ENCODE measurements at places on chromosomes 16 and 17.

DNA sequence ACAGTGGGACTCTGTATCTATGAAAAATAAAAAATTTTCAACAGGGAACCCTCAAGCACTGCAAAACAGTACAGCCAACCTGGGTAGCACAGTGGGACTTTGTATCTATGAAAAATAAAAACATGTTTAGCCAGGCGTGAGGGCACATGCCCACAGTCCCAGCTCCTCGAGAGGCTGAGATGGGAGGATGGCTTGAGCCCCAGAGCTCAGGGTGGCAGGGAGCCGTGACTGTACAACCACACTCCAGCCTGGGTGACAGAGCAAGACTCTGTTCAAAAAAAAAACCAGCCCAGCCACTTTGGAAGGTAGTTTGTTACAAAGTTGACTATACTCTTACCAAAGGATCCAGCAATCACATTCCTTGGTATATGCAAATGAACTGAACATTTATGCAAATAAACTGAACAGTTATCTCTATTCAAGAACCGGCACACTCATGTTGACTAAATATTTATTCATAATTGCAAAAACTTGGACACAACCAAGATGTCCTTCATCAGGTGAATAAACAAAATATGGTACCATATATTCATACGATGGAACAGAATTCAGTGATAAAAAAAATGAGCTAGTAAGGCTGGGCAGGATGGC is 5.2 kb downstream of the RPH3AL start:
- no peak for DNase-seq

DNA sequence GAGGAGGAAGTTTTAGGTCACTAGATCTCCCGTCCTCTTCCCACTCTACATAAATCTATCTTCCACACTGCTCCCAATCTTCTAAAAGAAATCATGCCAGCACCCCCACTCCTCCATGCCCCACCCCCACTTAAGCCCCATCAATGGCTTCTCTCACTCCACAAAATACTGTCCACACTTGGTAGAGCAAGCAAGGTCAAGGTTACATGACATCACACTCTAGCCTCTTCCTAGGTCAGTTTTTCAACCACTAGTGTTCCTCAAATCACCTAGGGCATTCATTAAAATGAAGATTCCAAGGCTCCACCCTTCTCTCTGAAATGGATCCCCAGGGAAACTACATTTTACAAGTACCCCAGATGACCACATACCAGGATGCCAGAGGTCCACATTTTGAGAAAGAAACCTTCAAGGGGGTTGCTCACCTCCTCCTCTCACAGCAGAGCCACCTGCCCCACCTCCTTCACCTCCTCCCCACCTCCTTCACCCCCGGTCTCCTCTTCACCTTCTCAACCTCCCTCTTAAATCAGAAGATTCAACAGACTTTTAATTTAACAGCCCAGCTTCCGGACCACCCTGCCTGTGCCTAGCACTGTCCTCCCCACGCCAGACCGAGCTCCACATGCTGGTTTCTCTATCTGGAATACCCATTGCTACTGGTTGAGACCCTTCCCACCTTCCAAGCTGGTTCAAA is 3.2 kb downstream of the AMFR start:
- DNase-seq, result no peak

GRCh38 chr17:74691151-74691550 is 21.6 kb downstream of the CD300LF start:
- no peak for DNase-seq

DNA sequence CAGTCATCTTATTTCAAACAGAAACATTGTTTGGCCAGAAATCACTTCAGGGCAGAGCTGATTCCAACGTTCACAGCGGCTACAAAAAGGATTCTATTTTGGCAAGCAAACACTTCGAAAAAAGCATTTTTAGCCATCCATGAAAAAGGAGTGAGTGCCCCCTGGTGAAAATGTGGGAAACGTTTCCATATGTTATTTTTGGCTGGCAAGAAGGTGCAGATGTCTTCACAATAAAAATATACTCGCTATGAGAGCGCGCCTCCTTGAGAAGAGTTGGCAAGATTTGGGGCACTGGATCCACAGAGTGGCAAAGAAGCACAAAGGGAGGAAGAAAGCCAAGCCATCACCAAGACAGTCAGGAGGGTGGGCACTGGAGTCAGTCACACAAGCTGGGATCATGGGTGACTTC is 191.1 kb downstream of the CHD9NB start:
- DNase-seq, result peak; percentile 19

DNA sequence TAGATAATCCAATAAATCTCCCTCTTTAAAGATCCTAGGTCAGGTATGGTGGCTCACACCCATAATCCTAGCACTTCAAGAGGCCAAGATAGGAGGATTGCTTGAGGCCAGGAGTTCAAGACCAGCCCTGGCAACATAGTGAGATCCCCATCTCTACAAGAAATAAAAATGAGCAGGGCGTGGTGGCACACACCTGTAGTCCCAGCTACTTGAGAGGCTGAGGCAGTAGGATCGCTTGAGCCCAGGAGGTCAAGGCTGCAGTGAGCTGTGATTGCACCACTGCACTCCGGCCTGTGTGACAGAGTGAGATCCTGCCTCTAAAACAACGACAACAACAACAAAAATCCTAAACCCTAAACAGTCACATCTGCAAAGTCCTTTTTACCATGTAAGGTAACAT is 2.0 kb upstream of the CCL22 start:
- no peak for DNase-seq

GRCh38 chr16:50299508-50300105 is 33.3 kb downstream of the ADCY7 start:
- no peak for DNase-seq

DNA sequence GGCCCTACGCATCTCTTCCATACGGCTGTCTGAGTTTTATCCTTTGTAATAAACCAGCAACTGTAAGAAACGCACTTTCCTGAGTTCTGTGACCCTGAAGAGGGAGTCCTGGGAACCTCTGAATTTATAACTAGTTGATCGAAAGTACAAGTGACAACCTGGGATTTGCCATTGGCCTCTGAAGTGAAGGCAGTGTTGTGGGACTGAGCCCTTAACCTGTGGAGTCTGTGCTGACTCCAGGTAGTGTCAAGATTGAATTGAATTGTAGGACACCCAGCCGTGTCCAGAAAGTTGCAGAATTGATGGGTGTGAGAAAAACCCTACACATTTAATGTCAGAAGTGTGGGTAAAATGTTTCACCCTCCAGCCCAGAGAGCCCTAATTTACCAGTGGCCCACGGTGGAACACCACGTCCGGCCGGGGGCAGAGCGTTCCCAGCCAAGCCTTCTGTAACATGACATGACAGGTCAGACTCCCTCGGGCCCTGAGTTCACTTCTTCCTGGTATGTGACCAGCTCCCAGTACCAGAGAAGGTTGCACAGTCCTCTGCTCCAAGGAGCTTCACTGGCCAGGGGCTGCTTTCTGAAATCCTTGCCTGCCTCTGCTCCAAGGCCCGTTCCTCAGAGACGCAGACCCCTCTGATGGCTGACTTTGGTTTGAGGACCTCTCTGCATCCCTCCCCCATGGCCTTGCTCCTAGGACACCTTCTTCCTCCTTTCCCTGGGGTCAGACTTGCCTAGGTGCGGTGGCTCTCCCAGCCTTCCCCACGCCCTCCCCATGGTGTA is 1.5 kb downstream of the GAA start:
- no peak for DNase-seq

GRCh38 chr16:69405757-69406156 is 18.7 kb upstream of the CYB5B start:
- DNase-seq, result no peak

- DNase-seq, result no peak
Observed at GRCh38 chr17:83111516-83112282, 32.3 kb downstream of the METRNL start.

- DNase-seq, result peak; percentile 56
Observed at GRCh38 chr16:70573451-70574121, 50.0 kb downstream of the SF3B3 start.

GRCh38 chr17:50257676-50258224 is 16.5 kb upstream of the TMEM92 start:
- DNase-seq, result no peak

GRCh38 chr16:85563515-85564276 is 49.4 kb upstream of the GSE1 start:
- no peak for DNase-seq

GRCh38 chr16:79276501-79276900 is 324.0 kb downstream of the MAF start:
- DNase-seq, result no peak

- DNase-seq, result no peak
Observed at GRCh38 chr17:54749157-54749556, 151.5 kb upstream of the TOM1L1 start.

DNA sequence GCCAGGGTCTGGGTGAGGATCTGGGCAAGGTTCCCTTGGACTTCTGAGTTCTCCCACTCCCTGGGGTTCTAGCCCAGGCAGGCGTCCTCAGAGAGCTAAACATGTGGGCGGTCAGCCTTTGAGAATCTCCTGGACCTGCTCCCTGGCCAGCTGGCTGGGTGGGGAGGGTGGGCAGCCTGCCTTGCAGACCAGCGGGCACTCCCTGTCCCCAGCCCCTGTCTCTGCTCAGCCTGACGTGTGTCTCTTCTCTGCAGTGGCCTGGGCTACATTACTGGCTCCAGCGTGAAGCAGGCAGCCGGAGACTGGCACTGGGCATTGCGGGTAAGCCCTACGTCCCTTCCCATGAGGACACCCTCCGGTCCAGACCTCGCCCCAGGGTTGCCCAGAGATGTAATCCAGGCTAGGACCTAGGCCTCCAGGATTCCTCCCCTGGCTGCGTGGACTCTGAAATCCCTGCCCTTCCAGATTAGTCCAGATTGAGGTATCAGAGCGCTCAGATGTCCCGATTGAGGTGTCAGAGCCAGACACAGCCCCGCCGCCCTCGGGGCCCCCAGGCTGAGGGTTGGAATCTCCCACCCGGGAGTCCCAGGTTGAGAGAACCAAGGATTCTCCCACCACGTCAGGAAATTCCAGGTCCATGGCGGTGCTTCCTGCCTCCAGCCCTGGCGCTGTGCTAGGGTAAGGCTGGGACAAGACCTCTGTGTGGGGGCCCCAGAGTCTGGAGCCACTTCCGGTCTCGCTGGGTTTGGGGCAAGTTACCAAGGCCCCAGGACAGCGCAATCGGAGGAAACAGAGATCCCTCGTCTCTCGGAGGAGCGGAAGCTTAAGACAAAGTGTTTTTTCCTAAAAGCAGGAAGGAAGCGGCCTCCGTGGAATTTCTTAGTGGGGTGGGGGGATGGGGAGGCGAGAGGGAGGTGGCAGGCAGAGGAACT is 24.1 kb downstream of the MYBBP1A start:
- no peak for DNase-seq

DNA sequence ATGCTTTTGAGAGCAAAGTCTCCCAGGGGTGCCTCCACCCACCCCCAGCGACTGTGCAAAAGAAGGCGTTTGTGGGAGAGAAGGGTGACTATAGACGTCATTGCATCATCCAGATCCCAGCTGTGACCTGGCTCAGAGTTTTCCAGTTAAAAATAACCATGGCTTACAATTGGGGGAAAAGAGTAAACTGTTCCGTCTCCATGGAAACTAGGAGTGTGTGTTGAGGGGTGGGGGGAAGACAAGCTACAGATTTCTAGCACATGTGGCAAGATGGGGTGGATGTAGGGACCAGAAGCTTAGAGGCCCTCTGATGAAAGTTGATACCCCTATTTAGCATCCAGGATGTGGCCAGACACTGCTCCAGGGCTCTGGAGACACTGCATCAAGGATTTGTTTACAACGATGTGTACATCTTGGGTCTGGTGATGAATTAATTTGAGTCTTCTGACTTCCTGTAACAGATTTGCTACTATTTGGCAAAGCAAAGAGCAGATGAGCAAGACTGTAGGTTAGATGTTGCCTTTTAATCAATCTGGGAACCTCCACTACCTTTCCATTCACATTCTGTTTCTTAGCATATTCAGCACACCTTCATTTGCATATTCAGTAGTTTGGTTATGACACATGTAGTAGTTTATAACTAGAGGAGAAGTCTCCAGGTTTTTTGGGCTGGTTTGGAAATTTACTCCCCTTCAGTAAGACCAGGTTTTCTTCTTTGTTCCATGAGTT is 6.2 kb upstream of the DUSP14 start:
- DNase-seq, result no peak

DNA sequence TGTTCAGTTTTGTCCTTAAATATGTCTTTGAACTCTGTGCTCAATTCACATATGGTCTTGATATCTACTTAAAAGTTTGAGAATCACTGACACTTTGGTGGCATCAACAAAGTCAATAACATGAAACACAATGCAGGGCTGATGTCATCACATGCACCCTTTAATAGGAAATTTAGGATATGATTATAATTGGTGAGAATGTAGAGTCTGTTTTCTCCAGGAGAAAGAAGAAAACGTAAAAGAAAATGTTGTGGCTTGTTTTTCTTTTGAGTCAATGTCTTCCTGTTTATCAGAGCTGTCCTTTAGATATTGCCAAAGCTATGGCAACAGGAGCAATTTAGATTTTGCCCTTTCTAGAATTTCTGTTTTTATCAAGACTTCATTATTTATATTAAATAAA is 396.9 kb downstream of the CDH13 start:
- no peak for DNase-seq

DNA sequence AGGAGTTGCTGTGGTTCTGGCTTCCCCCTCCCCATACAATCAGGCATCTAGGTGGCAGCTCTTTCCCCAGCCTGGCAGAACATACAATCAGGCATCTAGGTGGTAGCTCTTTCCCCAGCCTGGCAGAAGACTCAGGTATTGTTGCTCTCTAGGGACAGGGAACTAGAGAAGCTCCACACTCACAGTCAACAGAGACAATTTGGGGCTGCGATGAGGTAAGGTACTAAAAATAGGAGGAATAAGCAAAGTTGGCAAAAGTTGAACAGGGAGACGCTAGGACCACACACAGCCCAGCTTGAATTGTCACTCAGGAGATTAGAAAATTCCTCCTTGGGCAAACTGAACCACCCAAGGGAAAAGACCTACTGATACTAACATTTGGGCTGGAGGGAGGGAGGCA is 315.5 kb upstream of the CDH5 start:
- no peak for DNase-seq

DNA sequence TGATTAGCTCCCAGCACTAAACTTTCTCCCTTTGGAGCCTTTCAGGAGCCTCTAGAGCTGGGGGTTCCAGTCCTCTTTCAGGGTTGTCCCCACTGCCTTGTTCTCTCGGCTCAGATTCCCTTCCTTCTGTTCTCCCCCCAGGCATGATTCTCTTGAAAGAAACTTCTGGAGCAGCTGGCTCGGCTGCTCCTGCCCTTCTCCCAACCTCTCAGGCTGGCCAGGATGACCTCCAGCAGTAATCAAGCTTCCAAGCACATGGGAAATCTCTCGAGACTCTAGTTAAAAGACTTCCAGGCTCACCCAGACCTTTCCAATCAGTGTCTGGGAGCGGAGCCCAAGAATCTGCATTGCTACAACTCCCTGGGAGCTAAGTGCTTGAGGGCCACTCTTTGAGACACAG is 3.6 kb downstream of the SDK2 start:
- no peak for DNase-seq

DNA sequence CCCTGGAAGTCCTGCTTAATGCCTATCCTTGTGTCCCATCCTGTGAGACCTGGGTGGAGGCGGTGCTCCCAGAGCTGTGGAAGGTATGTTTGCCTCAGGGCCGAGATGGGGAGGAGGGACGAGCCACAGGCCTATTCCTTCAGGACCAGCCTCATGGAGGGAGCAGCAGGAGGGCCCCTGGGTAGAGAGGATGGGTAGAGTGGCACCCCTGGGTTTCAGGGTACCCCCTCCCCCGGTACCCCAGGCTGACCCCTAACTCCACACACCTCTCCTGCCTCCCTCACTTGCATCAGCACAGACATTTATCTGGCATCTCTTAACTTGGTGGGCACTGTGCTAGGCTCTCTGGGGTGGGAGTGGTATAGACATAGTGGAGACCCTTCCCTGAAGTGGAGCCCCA is 7.1 kb downstream of the ASB16 start:
- DNase-seq, result no peak

- DNase-seq, result no peak
Observed at GRCh38 chr16:3135126-3135715, 392 bp downstream of the ZNF213 start.
